ENCODE measurements at places on chromosomes 1 and 21.

GRCh38 chr1:151721788-151722510 is 627 bp downstream of the RIIAD1 start:
- no peak for DNase-seq

DNA sequence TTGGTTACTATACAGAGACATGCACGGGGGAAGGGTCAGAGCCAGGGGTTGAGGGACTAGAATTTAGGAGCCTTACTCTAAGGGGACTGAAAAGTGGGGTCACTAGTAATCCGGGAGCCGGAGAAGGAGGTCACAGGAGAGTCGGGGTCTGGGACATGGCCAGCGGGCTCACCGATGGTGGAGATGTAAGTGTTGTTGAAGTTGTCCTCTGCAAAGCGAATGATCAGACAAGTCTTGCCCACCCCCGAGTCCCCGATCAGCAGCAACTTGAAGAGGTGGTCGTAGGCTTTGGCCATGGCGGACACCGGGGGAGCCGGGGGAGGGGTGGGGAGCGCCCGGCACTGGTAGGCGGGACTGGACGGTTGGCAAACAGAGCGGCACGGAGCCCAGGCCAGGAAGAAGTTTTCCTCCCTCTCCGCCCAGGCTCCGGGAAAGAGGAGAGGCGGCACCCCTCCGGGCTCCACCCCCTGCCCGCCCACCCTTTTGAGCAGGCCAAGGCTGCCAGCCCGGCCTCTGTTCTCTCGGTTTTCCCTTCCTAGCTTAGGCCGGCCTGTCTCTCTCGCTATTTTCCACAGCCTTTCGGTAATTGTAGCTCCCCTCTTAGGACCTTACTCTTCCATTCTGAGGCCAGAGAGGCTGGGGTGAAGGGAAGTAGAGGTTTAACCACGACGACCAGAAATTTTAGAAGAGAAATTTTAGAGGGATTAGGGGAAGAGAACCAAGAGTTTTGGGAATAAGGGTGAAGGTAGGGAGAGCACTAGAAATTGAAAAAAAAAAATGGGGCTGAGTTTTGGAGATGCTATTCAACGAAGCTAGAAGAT is at the start of gene RAB13:
Gene RAB13 (minus strand): TSS at position 399 of the 821 bp plus-strand sequence. CDS start 103 bp downstream, at position 296.
- DNase-seq, result no peak

- DNase-seq, result no peak
Observed at GRCh38 chr1:228099331-228099732, 3.8 kb downstream of the C1orf35 start.

DNA sequence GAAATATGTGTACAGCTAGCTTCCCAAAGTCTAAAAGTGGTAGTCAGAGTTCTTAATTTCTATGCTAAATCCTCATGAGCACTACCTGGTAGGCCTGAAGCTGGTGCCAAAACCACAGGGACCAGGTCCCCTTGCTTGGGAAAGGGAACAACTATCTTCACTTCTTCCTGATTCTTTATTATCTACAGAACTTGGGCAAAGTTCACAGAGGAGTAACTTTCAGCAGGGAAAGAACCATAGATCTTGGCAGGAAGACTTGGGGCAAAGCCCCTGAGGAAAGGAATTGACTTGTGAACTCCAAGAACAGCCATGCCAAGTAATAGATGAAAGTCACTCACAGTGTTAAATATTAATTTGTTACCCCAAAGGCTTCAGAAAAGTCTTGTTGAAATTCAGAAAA is 193.0 kb downstream of the ZC3H11B start:
- no peak for DNase-seq

GRCh38 chr1:235745503-235746136 is 96.0 kb upstream of the GNG4 start:
- DNase-seq, result no peak

DNA sequence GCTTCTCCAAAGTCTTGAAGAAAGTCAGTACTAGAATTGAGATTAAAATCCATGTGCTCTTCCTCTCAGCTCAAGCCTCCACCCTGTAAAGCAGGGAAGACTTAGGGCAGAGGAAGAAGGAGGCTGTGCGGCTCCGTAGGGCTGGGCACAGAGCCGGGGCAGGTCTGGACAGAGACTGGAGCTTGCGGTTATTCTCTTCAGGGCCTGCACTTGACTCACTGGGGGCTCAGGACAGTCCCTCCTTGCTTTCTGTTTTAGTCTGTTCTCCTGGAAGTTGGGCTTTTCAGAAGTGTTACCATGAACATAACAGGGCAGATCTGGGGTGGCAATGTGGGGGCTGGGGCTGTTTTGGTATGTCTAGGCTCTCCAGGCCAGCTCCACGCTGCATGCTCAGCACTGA is 21.6 kb upstream of the TRABD2B start:
- DNase-seq, result no peak

GRCh38 chr21:31366825-31367224 is 22.8 kb upstream of the TIAM1 start:
- no peak for DNase-seq

- DNase-seq, result no peak
Observed at GRCh38 chr1:5705751-5706150, 286.5 kb downstream of the NPHP4 start.

DNA sequence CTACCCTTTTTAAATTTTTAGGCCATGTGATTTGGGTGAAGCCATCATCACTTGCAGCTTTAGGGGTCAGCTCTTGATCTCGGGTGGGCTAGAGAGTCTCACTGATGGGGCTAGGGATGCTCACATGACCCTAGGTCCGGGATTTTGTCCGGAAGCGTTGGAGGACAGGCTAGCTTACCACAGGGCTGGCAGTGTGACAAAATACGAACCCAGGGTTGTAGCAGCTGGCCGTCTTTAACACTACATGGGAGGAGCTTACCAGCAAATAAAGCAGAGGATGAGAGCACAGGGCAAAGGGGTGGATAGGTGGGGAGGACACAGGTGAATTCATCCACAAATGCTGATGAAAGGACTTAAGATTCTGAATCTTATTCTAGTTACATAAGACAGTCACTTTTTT is 21.9 kb downstream of the GPR161 start:
- DNase-seq, result no peak

DNA sequence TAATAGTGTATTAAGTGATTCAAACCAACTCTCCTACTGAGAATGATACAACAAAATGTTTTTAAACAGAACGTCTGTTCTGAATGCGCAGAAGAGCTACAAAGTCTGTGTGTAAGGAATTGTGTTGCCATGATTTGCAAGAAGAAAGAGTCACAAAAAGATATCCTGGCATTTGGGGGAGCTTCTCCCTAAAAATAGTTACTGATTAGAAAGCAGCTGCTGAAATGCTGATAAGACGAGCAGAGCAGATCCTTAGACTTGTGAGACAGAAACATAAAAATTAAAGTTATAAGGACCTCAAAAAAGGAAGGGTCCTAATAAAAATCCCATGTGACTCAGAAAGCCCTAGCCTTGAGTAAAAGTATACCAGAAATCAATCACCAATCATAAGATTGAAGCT is 54.9 kb upstream of the CRB1 start:
- no peak for DNase-seq

DNA sequence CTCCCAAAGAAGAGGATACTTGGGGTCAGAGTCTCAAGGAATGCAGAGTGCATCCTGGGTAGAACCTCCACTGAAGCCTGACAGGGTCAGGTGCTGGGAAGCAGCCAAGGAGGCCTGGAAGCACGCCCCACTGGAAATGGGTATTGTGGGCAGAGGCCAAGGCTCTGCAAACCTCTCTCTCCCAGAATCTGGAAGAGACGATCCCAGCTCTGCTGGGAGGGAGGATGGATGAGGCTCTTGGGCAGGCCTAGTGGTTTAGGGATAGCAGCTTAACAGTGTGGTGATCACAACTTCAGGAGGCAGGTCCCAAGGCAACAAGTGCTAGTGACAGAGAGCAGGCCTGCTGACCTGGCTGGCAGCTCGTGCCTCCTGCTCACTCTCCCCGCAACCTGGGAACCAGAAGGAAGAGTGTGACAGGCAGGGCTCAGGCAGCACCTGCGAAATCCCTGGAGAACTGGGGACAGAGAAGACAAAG is 641.0 kb downstream of the PLPP3 start:
- no peak for DNase-seq

GRCh38 chr1:208026880-208027438 is 116.0 kb upstream of the CD34 start:
- no peak for DNase-seq

GRCh38 chr1:84415396-84415795 is 17.1 kb downstream of the DNASE2B start:
- DNase-seq, result no peak

- no peak for DNase-seq
Observed at GRCh38 chr1:248704606-248705005, 2.0 kb upstream of the OR14I1 start.

GRCh38 chr1:6007318-6008083 is 15.3 kb upstream of the NPHP4 start:
- DNase-seq, result no peak

- DNase-seq, result peak; percentile 27
Observed at GRCh38 chr1:45359882-45360513, 19.8 kb upstream of the MUTYH start.

DNA sequence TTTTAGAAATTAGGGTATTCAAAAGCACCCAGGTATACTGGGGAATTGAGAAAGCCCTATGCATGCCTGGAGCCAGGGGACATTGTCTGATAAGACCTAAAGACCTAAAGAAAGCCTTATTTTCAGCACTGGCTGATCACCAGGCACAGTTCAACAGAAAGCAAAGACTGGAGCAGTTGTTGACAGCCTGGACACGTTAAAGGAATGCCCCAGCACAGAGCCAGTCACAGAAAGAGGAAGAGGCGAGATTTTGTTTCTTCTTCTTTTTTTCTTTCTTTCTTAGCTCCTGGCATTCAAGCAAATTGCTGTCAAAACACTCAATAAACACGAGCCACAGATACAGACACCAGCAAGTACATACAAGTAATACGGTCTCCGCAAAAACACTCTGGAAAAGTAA is 40.4 kb downstream of the RNF187 start:
- no peak for DNase-seq

DNA sequence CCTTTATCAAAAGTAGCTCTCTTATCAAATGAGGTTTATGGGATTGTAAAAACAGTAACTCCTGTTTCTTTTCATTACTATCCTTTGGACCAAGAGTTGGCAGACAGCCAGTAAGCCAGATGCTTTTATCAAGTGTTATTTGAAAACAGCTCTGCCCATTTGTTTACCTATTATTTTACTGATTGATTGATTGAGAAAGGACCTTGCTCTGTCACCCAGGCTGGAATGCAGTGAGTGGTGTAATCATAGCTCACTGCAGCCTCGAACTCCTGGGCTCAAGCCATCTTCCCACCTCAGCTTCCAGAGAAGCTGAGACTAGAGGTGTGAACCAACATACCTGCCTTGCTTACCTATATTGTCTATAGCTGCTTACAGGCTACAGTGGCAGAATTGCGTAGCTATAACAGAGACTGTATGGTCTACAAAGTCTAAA is 3.6 kb downstream of the PRKAB2 start:
- no peak for DNase-seq

DNA sequence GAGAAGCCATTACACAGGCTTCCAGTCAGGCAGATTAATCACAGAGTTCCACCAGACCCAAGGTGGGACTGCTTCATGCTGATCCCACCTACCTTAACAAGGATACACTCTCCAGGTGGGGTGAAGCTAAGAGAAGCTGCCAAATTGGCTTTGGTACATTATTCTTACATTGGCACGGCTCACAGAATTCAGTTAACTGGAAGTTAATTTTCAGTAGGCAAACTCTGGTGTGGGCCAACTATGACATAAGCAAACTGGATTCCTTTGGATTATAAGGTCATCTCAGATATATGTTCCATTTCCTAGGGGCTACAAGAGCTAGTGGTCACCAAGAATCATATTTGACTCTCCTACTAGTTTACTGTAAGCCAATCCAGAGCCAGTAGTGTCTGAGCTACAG is 448.8 kb upstream of the BEND5 start:
- no peak for DNase-seq
